ENCODE measurements at places on chromosomes 2 and 18.

DNA sequence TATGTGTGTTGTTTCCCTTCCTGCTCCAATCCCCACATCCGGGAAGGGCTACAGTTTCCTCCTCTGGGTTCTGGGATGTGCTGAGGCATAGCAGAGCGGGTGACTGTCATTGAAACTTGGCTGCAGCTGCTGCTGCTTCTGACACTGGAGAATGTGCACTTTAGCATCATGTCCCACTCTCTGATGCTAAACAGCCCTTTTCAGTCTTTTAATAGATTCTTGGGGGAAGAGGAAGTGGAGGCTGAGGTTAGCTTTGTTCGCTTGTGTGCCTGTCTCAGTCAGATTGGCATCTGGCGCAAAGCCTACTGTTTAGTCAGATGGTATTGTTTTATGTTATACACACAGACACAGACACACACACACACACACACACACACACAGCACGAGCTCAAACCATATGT, 136.5 kb upstream of the RND3 start:
- no peak for DNase-seq

- no peak for DNase-seq
Observed at GRCh38 chr18:79846936-79847557, 49.3 kb downstream of the KCNG2 start.

DNA sequence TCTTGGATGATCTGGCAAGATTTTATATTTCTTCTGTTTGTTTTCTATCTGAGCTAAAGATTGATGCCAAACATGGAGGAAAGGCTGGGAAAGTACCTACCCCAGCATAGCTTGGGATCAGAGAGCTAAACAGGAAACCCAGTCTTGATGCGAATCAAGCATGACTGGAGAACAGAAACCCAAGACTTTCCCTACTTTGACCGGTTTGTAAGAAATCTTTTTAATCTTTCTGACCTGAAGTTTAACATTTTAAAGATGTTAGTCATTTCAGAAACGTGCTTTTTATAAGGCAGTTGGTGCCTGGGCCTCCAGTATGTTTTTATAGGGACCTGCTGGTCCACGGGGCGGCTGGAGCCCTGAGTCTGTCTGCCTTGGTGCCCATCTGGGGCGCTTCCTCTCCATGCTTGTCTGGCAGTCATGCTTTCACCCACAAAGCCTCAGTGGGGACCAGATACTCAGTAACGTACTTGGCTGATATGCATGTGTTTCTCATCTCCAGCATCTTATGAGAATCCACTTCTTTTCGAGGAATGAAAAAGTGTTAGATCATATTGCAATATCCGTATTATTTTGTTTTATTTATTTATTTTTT, 266.5 kb downstream of the PTGR3 start:
- no peak for DNase-seq

DNA sequence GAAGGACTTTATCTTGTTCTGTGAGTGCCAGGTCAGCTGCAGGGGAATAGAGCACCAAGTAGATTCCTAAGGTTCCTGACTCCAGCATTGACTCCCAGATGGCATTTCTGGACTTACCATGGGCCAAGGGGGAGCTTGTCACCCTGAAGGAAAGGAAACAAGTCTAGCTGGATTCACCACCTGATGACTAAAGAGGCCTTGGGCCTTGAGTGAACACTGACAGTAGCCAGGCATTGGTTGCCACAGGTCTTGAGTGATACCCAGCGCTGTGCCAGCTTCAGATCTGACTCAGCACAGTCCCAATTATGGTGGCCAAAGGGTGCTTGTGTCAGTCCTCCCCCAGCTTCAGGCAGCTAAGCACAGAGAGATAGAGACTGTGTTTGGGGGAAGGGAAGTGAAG, 40.1 kb upstream of the CAPN13 start:
- DNase-seq: no peak

- no peak for DNase-seq
Observed at GRCh38 chr2:66854298-66854697, 419.4 kb downstream of the MEIS1 start.
